T-cell (primary cell): ENCODE measurements at places on chromosomes 7 and 10.

DNA sequence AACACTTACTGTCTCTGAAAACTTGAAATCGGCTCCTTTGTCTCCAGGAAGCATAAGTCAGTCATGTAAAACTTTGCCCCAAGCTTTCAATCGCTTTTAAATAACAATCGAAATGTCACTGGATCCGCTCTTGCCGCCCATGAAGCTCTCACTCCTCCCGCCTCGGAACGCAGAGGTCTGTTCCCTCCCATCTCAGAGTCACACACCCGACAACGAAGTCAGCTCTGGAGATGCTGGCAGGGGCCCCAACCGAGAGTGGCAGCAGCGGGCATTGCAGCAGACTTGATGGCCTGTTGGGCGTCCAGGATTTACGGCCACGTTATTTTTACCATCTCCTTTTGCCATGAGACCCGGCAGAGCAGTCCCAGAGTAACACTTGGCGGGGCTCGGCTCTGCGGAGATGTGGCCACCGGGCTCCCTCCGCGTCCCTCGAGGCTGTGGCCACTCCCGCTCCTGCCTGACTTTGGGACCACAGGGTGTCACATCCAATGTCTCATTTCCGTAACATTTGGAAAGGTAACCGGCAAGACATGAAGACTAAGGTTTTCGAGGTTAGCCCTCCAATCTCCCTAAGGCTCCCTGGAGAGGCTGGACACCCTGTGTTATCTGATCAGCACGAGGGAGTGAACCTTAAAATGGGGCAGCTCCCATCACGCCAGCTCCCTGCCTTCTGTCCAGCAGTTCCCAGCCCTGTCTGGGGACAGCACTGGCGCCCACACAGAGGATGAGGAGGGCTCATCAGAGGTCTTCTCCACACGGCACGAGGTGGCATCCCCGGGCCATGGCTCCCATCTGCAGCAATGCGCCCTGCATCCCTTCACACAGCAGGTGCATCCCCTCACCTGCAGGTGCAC is 62.8 kb upstream of the ADGRA1 start:
- DNase-seq = no peak

- no peak for DNase-seq
Measured at GRCh38 chr10:86727470-86727869, 28.9 kb upstream of the BMPR1A start.

- DNase-seq = no peak
Measured at GRCh38 chr7:134422638-134423037, 36.3 kb downstream of the AKR1B1 start.

DNA sequence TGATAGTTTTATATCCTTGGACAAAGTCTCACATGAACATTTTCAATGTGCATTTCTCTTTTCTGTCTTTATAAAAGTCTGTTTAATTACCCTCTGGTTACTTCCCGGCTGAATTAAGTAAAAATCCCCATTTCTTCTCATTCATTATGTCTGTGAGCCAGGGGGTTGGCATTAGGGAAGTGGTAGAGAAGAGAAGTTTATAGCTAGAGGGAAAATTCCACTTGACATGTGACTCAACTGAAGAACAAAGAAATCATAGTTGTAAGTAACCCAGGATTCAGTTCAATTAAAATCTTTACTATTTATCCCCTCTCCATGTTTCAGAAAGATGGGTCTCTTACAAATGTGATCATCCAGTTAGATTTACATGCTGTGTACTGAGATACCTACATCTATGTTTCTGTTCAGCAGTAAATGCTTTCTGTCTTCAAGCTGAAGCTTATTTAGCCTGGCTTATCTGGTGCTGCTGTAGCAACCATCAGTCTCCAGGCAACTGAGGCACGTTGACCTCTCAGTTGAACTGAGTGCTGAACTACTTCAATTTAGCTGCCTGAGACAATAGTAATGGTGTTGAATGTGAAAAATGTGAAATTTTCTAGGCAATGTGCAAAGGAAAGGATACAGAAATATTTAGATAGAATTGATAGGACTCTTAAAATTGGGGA is 181.6 kb downstream of the MLLT10 start:
- no peak for DNase-seq

DNA sequence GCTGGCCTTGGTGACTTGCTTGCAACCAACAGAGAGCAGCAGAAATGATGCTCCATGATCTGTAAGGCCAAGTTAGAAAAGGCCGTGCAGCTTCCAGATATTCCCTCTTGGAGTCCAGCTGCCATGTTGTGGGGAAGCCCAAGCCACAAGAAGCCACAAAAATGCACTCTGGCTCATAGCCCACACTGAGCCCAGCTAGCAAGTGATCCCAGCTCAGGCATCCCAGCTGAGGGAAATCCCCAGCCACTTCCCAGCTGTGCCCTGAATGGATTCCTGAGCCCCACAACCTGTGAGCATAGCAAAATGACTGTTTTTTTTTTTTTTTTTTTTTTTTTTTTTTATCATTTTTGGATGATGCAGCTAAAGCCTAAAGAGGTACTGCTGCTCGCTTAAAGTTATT is 11.1 kb upstream of the SDK1 start:
- no peak for DNase-seq

DNA sequence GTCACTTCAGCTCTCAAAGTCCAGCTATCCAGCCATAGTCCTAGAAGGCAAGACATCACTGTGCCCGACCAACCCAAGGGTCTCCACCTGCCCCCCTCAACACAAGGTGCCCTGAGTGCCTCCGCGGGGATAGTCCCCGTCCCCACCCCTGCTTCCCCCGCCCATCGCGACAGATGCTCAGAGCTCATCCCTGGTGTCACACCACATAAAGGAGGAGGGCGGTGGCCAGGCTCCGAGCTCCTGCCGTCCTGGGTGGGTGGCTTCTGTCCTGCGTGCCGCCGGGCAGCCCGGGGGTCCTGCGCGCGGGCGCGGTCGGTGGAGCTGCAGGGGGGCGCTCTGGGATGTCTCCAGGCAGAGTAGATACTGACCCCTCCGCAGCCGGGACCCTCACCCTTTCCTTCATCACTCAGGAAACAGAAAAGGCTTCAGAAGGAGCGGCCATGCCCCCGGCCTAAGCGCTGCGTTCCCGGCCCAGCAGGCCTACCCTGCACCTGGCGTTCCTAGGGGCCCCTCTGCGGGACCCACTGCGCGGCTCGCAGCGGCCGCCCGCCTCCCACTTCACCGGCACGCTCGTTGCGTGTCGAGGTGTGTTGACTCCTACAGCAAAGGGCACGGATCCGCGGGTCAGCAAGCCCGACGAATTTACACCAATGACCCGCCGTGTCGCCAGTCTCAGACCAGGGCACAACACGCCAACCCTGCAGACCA is 53.4 kb downstream of the ALOX5 start:
- DNase-seq = no peak

- no peak for DNase-seq
Measured at GRCh38 chr10:24496906-24497305, 226.8 kb downstream of the ARHGAP21 start.

DNA sequence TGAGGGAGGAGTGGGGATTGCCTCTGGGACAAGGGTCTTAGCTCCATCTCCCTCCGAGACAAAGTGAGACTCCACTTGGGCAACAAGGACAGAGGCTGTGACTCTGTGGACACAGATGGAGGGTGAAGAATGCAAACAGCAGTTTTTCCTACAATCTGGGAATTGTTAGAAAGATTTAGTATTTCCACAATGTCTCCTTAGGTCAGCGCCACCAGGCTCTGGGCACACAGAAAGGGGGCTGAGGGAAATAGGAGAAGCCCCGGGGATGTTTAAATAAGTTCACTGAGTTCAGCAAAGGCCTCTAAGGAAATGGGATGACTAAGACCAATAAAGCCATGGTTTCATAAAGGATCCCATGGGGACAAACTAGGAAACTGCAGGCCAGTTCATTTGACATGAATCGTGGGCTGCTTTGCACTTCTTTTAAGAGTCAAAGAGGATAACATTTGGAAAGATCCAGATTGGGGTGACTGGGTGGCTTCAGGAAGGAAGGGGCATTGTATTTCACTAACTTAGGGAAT is 219.8 kb upstream of the GLI3 start:
- no peak for DNase-seq
